Stromal cell of bone marrow (primary cell): ENCODE measurements at places on chromosomes 11 and 22.

DNA sequence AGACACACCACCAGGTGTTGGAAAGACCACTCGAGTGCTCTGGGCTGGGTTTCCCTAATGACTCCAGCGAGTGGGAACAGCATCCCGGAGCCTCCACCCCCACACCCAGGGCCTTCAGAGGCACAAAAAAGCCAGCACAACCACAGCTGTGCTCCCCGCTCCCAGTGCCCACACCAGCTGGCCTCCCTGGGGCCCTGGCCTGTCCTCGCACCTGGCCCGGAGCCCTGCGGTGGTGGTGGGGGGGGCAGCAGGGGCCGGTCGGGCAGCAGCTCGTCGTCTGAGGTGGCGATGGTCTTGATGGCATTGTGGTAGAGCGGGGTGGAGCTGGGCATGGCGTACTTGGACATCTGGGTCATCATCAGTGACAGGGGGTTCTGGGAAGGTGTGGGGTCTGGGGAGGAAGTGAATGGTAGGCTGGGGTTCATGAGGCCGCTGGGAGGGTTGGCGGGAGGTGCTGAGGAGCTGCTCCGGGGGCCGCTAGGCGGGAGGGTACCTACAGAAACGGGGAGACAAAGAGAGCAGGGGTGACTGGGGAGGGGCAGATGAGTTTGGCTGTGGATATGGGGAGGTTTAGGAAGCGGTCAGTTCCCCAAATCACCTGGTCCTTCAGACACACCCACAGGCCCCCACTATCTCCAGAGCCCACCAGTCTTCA, 16.1 kb downstream of the CXCR5 start:
- DNase-seq: no peak

- DNase-seq: peak; percentile 16
Measured at GRCh38 chr11:72144807-72145565, 9.5 kb downstream of the FOLR3 start.

- no peak for DNase-seq
Measured at GRCh38 chr11:61596990-61597389, 16.1 kb upstream of the SYT7 start.

- peak; percentile 25 for DNase-seq
Measured at GRCh38 chr11:102456381-102456780, 3.8 kb upstream of the TMEM123 start.

GRCh38 chr11:64152841-64153691, 12.8 kb downstream of the MACROD1 start:
- DNase-seq: no peak

- peak; percentile 33 for DNase-seq
Measured at GRCh38 chr22:37260901-37261336, 16.9 kb upstream of the RAC2 start.

- DNase-seq: no peak
Measured at GRCh38 chr11:69513663-69514224, 32.3 kb downstream of the LINC01488 start.

GRCh38 chr11:67287355-67288197, 1.5 kb upstream of the ANKRD13D start:
- DNase-seq: no peak

DNA sequence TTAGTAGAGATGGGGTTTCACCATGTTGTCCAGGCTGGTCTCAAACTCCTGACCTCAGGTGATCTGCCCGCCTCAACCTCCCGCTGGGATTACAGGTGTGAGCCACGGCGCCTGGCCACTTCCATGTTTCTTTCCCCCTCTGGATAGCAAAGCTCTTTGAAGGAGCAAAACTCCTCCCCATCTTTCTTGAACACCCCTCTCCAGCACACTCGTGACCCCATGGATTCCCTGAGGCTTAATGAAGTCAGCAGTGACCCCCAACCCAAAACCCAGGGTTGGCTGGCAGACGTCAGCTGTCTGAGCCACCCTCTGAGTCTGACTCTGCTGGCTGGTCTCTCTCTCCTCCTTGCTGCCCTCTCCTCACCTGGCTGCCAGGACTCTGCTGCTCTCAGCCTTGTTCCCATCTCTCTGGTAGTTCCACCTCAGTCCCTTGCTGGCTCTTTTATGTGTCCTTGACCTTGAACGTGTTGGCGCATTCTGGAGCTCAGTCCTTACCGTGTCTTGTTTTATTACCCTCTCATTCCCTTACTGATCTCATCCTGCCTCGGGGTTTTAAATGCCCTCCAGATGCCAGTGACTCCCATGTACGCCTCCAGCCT, 44.5 kb downstream of the PARVG start:
- DNase-seq: no peak

DNA sequence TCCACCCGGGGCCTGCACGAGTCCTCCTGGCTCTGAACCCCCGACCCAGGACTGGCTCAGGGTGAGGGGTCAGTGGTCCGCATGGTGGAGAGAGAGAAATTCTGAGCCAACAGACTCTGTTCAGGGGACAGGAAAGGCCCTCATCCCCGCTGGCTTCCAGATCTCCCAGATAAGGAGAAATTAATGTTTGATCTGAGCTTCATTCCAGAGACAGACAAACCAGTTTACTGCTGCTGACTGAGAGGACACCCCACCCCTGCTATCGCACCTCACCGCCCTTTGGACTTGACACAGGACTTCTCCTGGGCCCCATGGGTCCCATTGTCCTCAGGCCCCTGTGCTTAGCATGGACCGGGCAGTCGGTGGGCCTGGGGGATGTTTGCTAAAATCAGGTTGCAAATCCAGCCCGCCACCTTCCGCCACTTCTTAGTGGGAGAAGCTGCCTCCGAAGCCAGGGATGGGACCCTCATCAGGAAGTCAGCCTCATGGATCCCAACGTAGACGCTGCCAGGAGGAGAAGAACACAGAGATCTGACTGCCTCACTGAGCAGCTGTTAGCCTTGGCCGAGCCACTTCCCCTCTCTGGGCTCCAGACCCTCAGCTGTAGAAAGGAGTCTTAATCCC, 11.2 kb upstream of the UPK3A start:
- no peak for DNase-seq

DNA sequence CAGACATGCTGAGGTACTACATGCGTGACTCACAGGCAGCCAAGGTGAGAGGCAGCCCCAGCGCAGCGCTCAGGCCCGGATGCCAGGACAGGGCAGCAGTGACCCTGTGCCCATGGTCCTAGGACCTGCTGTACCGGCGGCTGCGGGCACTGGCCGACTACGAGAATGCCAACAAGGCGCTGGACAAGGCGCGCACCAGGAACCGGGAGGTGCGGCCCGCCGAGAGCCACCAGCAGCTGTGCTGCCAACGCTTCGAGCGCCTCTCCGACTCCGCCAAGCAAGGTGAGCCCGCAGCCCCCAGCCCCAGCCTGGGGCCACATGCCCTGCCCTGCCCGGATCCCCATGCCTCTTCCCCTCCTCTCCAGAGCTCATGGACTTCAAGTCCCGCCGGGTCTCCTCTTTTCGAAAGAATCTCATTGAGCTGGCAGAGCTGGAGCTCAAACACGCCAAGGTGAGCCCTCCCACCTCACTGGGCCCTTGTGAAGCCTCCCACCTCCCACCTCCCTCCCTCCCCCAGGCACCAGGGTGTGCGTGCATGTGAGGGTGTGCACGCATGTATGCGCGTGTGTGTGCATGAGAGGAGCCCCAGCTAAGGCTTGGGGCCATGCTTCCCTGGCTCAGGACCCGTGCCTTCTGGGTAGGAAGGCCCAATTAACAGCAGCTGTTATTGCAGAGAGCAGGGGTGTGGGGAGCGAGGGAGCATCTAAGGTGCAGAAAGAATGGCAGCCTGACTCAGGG, 5.3 kb downstream of the CFL1 start:
- DNase-seq: no peak

GRCh38 chr22:29268511-29269229, 602 bp downstream of the EWSR1 start:
- DNase-seq: peak; percentile 52

DNA sequence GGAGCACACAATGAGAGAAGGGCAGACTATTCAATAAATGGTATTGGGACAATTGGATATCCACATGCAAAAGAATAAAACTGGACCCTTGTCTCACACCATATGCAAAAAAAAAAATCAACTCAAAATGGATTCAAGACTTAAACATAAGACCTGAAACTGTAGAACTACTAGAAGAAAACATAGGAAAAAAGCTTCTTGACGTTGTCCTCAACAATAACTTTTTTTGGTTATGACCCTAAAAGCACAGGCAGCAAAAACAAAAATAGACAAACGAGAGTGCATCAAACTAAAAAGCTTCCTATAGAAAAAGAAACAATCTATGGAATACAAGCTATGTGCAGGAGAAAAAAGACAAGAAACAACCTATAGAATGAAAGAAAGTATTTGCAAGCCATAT, 37.1 kb upstream of the EED start:
- DNase-seq: no peak

GRCh38 chr11:134008634-134009071, 51.9 kb upstream of the IGSF9B start:
- no peak for DNase-seq

- no peak for DNase-seq
Measured at GRCh38 chr11:67332081-67332691, 21.2 kb downstream of the POLD4 start.

GRCh38 chr22:39115977-39116621, 19.1 kb downstream of the APOBEC3H start:
- no peak for DNase-seq

DNA sequence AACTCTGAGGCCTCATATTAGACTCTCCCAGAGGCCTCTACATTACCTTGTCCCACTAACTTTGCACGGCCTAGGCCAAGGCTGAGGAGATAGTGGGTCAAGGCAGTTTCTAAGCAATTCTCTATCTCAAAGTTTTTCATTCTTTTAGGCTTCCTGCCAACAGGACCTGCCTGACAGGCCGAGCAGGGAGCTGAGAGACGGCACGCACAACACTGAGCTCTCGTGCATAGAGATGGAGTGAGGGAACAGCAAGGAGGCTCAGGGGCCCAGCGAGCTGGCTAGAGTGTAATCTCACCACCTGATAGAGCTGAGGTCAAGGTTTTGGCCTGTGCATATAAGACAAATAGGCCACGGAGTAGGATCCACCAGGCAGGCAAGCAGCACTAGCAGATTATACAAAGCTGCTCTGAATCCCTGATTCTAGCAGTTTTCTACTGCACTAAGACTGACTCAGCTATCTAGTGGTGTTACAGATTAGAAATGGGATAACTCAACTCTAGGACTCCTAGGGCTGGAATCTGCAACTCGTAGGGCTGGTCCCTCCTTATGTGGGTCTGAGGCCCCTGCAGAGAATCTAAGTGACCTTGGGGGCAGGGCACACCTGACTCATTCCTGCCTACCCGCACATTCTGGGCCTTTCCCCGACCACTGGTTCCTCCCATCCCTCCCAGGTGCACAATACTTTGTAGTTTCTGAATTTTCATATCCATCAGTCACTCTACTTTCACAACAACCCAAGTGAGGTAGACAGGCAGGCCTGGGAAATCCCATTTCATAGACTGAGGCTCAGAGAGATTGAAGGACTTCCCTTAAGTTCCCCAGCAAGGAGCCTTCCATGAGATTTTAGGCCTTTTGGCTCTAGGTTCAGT, 1.7 kb downstream of the CYB5R2 start:
- DNase-seq: no peak

DNA sequence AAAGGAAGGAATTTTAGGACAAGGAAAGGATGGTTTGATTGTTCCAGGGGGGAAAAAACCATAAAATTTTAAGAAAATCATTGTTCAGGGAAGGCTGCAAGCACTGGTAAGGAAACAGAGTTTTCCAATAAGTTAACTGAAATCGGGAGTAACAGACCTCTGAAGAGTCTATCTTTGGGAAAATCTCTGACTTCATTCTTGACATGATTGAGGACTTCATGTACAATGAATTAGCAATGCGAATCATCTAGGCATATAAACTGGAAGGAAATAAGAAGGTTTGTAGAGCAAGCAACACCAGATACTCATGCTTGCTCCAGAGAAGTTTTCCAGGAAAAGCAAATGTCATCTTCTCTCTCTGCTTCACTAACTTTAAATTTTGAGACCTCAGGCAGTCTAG, 18.5 kb downstream of the APLP2 start:
- no peak for DNase-seq

DNA sequence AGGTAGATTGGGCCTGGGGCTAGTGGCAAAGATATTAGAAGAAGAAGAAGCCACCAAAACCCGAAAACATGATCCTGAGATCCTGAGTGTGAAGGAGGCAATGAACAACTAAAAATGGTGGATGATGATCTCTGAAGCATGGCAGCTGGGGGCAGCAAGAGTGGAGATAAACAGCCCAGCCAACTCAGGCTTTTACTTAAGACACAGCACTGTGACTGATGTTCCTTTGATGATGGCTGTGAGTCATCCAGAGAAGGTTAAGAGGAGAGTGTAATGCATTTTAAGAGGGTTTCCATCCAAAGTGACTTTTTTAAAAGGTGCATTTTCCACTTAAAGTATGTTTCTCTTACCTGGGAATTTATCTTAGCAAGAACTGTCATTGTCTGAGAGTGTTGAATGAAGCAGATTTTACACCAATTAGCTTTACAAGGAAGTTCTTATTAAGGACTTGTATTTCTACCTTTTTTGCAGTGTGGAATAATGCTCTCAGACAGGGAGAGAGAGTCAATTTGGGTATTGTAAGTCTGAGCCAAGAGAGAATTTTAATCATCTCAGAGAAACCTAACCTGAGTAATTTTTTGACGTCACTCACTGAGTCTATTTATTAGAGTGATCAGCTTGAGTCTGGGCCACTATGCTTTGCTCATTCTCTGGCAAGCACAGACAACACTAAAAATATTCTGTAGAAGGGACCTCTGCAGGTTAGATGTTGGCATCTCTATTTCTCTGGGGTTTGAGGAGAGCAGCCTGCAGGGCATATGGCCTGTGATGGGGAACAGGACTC, 14.1 kb upstream of the CALCB start:
- DNase-seq: no peak

DNA sequence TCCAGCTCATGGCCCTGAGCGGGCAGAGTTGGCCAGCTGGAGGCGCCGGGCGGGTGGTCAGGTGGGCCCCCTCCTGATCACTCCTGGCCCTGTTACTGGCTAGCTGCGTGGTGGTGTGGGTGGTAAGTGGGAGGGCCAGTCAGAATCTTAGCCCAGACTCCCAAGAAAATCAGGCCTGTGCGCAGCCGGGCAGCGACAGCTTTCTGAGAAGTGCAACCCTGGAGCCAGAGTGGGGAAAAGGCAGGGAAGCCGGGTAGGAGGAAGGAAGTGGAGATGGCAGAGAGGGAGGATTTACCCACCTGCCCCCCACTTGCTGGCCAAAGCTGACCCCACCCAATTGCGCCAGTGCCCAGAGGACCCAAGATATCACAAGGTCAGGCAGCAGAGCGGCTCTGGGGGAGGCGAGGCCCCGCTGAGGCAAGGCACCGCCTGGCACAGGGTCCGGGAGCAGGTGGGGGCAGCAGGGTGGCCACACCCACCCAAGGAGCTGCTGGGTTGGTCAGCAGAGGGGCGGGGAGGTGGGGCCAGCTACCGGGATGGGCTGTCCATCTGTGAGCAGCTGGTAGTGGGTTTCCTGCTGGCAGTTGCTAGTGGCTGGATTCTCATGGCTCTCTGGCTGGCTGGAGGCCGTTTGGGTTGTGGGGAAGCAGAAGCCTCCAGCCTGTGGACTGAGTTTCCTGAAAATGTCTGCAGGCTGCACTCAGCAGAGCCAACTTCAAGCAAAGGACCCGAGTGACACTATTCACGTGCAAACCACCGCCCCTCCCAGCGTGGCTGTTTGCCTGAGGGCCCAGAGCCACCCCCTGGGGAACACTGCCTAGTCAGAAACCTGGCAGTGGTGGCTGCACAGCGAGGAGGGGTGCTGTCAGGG, 196.4 kb downstream of the IGLL1 start:
- no peak for DNase-seq
